ENCODE measurements at places on chromosomes 3 and 15. TPM values are rescaled to one million over a fixed set of nuclear protein-coding genes. Genes with fewer than 3 reads are reported as not detected.

DNA sequence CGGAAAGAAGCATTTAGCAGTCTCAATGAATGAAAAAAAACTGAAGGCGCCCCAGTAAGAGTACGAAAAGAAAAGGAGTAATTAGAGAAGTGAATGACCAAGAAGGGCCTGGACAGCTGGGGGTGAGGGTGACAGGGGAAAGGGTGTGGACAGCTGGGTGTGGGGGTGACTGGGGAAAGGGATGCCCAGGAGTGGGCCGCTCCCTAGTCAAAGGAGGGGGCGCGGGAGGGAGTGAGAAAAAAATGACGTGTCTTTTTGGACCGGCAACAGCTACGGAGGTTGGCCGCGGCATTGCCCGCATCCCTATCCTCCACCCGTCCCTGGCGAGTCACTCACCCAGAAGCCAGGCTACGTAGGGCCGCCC is 274 bp upstream of the ZCWPW2 start:
- peak; percentile 77 for DNase-seq

- peak; percentile 36 for DNase-seq
Observed at GRCh38 chr3:192054881-192055280, 593.9 kb downstream of the PYDC2 start.

PTH1R gene
- total RNA-seq, result not detected

- DNase-seq, result no peak
Observed at GRCh38 chr3:7433073-7433472, 572.2 kb downstream of the GRM7 start.

CIB2 gene
- total RNA-seq, result 2.2 TPM

- no peak for DNase-seq
Observed at GRCh38 chr3:10273702-10274305, 18.9 kb downstream of the GHRL start.

- DNase-seq, result peak; percentile 93
Observed at GRCh38 chr3:105876780-105877327, 8.0 kb upstream of the CBLB start.

DNA sequence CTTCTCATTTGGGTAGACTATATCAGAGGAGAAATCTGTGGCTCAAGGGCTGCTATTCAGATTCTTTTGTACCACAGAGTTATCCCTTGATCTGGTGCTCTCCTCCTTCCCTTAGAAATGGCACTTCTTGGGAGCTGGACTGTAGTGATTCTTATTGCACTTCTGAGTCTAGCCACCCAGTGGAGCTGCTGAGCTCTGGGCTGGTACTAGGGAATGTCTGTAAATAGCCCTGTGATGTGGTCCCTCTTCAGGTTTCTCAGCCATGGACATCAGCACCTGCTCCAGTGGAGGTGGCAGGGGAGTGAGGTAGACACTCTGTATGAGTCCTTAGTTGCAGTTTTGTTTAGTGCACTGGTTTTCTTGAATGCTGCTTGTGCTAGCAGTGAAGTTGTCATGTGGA is 1292.6 kb downstream of the SI start:
- DNase-seq, result no peak

DNA sequence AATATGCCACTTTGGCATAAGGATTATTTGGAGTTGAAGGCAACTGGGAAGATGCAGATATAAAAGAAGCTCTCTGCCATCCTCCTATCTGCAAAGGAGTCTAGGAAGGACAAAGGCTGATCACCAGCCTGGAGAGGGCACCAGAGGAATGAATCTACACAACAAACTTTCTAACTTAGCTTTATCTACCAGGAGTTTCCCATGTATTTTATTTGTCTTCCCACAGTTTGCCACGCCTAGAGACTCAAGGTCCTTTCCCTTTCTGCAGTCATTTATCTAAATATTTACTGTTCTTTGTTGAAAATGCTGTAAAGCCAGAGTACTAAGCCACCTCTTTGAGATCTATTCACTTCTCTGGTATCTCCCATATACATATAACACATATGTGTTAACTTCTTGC is 32.2 kb downstream of the GPR176 start:
- peak; percentile 45 for DNase-seq

GRCh38 chr3:147394884-147395225 is 11.5 kb downstream of the ZIC4 start:
- DNase-seq, result no peak

DNA sequence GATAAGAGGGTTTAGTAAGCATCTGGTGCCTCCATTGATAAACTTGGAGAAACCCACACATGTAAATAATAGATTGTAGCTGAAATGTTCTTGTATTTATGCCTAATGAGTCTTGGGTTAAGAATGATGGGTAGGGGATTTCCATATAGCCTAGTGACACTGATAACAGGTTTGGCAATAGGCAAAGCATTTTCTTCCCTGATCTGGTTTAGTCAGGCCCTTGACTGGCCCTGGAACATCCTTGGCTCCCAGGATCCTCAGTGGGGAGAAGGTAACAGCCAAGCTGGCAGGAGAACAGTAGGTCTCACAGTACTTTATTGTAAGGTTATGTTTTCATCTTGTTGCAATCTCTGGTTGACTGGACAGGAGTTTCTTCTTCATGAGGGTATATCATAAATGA is 228.4 kb downstream of the DIPK2A start:
- DNase-seq, result no peak

DNA sequence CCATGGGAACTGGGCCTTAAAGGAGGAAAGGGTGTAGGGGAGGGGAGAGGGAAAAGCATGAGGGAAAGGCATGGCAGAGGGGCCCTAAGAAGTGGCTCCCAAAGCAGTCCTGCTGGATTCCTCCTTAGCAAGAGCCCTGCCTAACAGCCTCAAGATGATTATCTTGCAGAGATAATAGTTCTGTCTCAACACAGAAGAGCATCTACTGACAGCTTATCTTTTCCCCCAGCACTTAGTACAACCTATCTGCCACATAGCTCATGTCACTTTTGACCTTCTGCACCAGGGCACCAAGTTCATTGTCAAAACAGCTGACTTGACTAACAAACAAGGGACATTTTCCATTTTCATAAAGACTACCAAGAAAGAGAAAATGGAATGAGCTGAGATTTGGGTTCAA is 86.3 kb downstream of the ANP32A start:
- DNase-seq, result no peak

DNA sequence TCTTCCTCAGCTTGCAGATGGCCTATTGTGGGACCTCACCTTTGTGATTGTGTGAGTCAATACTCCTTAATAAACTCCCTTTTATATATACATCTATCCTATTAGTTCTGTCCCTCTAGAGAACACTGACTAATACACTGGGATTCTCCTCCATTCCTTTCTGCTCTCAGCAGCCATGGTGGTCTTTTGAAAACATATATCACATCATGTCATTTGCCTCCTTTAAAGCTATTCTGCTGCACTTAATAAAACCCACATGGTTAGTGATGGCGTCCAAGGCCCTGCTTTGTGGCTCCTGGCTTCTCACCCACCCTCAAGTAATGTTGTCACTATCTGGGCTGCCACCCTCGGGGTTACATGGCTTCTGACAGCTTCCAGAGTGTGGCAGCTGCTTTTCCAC is 169.5 kb downstream of the CADPS start:
- no peak for DNase-seq

SH2D7 gene
- not detected for total RNA-seq

XCR1 gene
- total RNA-seq, result not detected

- no peak for DNase-seq
Observed at GRCh38 chr3:42763021-42763420, 10.0 kb downstream of the CCDC13 start.

GRCh38 chr3:137246491-137246890 is 288.7 kb downstream of the IL20RB start:
- DNase-seq, result no peak

DNA sequence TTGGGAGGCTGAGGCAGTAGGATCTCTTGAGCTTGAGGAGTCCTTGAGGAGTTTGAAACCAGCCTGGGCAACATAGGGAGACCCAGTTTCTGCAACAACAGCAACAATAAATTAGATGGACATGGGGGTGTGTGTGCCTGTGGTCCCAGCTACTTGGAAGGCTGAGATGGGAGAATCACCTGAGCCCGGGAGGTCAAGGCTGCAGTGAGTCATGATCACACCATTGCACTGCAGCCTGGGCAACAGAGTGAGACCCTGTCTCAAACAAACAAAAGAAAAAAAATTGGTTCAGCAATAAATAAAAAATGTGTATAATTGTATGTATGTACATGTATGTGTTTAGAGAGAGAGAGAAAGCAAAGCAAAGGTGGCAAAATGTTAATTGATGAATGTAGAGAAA is 83.1 kb downstream of the PDE8A start:
- DNase-seq, result no peak

GPR27 gene
- total RNA-seq, result not detected

ITIH1 gene
- total RNA-seq, result not detected

- no peak for DNase-seq
Observed at GRCh38 chr15:59282515-59283337, 76.1 kb downstream of the LDHAL6B start.

DNA sequence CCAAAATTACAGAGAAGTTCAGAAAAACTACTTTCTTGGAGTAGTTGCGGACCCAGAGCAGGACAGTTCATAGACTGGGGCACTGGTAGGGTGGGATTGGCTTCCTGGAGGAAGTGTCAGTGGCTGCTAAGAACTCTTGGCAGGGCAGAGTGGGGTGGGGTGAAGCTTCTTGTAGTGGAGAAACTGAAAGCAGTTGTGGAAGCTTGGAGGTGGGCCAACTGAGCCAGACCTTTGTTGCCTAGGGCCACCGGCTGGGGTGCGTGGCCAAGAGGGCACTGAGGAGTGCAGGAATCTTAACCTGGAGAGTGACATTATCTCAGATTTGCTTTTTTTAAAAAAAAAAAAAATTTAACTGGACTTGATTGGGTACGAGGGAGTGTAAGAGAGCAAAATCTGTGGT is 3.1 kb downstream of the KAT2B start:
- peak; percentile 44 for DNase-seq

SLC12A8 gene
- under 0.01 TPM for total RNA-seq

RNU5B-1 gene
- total RNA-seq, result not detected

- DNase-seq, result no peak
Observed at GRCh38 chr3:8380904-8381704, 120.5 kb upstream of the LMCD1 start.

FMN1 gene
- total RNA-seq, result under 0.01 TPM

POLQ gene
- total RNA-seq, result 0.99 TPM

AADACL2 gene
- not detected for total RNA-seq

DNA sequence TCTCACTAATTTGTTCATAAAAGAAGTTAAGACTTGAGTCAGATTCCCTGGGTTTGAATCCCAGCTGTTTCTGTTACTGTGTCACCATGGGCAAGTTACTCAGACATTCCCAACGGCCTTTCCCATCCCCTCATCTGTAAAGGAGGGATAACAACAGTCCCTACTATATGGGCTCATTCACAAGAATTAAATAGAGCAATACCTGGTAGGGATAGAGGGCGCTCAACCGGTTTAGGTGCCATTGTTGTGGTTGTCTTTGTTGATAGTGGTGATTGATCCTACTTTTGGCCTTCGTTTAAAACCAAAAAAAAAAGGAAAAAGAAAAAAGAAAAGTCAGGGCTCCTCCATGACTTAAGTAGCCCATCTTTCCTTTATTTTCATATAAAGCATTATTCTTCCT is 563.1 kb downstream of the GRM7 start:
- DNase-seq, result no peak

RTP1 gene
- total RNA-seq, result not detected
